Activated T-cell treated with anti-CD3 and anti-CD28 coated beads, Interleukin-2, amount 50 U/mL, for 48 hours (primary cell): ENCODE measurements at places on chromosomes 2 and 18.

DNA sequence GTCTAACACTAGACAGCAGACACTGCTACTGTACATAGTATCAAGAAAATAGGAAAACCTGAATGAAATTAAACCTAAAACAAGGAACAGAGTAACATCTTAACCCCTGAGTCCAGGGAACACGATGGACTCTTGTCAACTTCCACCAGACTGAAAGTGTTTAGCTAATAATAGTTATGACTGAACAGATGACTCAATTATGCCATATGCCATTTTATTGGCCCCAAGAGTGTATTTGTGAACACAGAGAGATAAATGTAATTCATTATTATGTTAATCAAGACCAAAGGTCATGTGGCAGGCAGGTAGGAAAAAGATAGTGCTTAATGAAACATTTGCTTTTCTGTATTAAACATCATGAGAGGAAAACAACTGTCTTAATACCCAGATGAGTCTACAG, 58.0 kb downstream of the NYAP2 start:
- no peak for DNase-seq

- no peak for DNase-seq
Measured at GRCh38 chr2:45171136-45171501, 161.9 kb upstream of the SIX2 start.

DNA sequence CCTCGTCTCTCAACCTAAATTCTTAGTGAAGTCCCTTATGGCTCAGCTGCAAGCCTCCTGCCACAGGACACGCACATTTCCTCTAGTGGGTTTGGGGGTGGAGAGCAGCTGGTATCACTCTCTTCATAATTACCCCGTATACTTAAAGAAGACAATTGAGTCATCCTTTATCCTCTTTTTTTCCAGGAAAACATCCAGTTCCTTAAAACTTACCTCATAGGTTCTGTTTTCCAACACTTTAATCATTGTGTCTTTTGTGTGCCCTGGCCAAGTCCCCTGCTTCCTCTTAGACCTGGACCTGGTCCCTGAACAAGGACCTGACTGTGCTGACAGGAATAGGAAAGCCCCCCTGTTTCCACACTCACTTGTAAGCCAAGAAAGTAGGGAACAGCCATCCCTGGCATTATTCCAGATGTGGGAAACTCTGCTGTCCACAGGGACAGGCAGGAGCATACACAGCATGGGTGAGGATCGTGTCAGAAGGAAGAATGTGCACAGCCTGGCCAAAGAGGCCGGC, 42.3 kb upstream of the MYO1B start:
- no peak for DNase-seq

- DNase-seq: peak; percentile 66
Measured at GRCh38 chr18:46073474-46074331, 1.6 kb upstream of the PSTPIP2 start.

DNA sequence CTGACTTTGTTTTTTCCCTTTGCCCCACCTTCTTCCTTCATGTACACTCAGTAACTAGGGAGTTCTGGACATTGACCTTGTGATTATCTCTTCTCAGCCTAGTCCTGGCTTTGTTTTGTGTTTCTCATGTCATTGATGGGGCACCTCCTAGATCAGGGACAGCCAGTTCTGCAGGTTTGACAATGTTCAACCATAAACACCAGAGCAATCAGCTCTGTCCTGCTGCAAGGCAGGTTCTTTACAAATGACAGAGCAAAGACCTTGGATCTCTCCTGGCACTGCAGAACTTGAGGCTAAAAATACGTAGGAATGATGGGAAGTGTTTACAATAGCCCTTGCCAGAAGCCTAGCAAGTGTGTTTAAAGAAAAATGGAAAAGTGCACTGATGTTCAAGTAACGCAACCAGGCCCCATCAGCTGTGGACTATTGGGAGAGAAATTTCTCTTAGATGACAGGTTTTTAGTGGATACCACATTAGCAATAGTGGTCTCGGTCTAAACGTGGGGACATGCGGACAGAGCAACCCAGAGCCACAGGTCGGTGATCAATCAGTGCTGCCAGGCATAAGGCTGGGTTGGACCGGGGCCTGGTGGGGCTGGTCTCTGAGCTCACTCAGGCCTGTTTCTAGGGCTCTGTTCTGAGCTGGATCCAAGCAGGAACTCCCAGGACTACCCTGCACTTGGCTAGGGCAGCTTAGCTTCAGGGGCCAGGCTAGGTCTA, 76.8 kb downstream of the SOWAHC start:
- no peak for DNase-seq

GRCh38 chr18:45122506-45122905, 441.8 kb downstream of the SETBP1 start:
- DNase-seq: no peak

GRCh38 chr2:40367032-40367431, 84.9 kb downstream of the SLC8A1 start:
- no peak for DNase-seq

GRCh38 chr2:122703676-122704075, 948.2 kb downstream of the TSN start:
- no peak for DNase-seq

DNA sequence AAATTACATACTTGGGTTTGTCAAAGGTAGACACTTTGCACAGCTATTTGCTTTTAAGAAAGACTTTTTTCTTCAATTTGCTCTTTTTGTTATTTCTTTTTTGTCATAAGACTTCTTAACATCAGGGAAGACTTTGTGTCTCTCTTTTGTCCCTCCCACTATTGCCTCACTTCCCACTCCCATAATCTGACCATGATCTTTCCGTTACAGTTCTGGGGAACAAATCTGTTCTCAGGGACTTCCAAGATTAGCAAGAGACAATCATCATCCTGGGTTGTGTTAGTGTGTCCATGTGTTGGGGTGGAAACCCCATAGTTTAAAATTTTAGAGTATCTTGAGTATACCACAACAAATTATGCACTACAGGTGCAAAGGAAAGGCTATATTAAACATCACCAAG, 75.3 kb downstream of the REV1 start:
- DNase-seq: no peak

- no peak for DNase-seq
Measured at GRCh38 chr2:47386551-47386950, 16.4 kb upstream of the MSH2 start.

GRCh38 chr2:39156846-39157245, 36.0 kb upstream of the SOS1 start:
- DNase-seq: no peak

GRCh38 chr18:57794951-57795728, 8.0 kb downstream of the ATP8B1 start:
- no peak for DNase-seq

GRCh38 chr2:239022437-239023260, 174.8 kb downstream of the TWIST2 start:
- no peak for DNase-seq

GRCh38 chr18:6564950-6565814, 150.5 kb upstream of the L3MBTL4 start:
- no peak for DNase-seq

GRCh38 chr2:216541505-216541904, 42.9 kb downstream of the RPL37A start:
- DNase-seq: no peak

- DNase-seq: peak; percentile 43
Measured at GRCh38 chr18:49031511-49032188, 80.9 kb upstream of the SMAD7 start.

DNA sequence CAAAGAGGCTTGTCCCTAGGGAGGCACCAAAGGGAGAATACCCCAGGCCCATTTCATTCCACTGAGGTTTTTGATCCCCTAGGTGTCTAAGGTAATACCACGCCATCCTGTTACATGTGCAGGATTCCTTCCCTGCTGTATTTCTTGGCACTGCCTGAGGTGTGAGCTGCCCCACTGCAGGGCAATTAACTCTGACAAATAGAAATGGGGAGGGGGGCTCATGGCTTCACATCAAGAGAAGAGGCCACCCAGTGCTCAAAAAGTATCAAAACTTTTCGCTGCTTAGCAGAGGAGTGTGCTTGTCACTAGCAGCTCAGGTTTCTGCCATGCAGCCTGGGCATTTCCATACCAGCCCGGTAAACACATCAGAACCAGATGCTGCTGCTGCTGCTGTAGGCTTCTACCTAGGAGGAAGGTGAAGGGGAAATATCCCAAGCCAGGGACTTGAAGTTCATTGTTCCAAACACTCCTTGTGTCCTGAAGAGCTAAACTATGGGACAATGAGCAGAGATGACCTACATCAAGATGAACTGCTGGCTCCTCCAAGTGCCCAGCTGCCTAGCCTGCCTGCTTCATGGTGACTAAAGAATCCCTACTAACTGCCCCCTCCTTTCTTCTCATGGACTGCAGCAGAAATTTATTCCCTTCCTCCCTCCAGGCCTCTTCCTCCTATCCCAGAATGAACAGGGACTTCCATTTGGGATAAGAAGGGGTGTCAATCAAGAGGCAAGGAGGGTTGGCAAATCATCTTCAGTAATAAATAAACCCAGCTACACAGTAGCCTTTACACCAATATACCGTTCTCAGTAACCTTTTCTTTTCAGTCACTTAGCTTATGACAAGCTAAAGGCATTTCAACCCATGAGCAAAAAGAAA, 16.4 kb downstream of the POU3F3 start:
- DNase-seq: no peak

DNA sequence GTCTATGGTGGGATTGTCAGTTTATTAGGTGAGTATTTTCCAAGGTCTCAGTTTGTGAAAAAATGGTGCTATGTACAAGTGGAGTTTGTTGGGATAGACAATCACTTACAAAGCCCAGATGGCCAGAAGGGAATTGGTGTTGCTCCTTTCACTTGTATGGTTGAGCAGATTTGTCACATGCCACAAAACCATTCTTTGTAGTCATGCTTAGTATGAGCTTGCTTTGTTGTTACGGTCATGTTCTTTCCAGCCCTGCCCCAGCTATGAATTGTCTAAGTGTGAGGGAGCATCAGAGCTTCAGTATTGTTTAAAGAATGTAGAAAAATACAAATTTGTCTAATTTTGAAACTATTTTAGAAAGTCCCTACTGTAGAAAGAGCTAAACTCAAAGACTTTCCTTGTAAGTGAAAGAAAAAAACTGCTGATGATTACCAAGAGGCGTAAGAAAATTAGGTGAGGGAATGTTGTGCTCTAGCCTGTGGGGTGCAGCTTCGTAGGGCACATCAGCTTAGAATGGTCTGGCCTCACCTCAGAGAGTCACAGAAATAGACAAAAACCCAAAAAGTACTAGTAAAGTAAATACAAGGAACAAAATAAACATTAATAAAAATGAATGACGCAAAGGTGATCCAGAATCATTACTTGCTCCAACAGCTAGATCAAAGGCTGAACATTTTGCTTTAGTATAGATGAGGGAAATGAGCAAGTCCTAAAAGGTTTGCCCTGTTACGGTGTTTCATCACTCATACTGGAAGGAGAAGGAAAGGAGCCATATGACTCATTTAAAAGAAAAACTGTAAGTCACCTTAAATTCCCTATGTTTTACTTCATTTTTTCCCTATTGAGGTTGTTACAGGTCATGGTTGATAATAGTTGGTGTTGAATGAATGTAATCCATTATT, 9.2 kb downstream of the TGIF1 start:
- no peak for DNase-seq

GRCh38 chr2:103809415-103809814, 1044.5 kb upstream of the POU3F3 start:
- DNase-seq: no peak

- no peak for DNase-seq
Measured at GRCh38 chr2:101930847-101931246, 60.9 kb upstream of the IL1R2 start.

GRCh38 chr2:119311371-119311770, 55.3 kb downstream of the C2orf76 start:
- no peak for DNase-seq

DNA sequence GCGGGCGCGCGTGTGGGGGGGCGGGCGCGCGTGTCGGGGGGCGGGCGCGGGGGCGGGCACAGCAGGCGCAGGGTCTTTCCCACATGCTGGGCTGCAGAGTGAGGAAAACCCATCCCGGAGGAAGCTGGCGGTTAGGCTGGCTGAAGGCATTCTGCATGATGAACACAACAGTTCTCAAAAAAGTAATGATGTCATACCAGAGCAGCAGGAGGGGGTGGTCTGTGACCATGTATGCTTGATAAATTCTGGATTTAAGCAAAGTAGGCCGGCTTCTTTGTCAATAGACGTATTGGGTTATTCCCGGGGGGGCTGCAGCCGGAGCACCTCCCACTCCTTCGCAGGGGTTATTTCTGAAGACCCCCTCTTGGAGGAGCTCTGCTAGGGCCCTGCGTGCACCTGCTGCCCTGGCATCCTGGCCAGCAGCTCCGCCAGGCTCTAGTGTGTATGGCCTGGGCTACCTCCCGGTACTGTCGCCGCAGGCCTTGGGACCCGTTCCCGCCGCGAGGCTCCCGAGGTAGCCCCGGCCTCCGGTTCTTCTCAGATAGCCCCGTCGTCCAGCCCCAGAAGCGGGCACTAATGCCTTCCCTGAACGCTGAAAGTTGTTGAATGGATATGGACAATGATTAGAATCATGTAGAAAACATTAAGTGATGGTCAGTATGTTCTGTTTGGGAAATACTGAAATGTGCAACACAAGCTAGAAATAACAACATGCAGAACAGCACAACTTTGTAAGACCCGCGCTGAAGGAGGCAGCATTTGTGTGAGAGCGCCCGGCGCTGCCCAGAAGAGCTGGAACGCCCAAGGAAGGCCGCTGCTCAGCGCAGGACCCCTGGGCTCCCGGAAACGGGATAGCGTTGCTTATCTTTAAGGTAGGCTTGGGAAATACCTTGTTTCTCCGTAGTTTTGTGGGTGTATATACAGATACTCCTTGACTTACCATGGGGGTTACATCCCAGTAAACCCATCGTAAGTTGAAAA, 101.4 kb upstream of the RAB6C start:
- peak; percentile 33 for DNase-seq

DNA sequence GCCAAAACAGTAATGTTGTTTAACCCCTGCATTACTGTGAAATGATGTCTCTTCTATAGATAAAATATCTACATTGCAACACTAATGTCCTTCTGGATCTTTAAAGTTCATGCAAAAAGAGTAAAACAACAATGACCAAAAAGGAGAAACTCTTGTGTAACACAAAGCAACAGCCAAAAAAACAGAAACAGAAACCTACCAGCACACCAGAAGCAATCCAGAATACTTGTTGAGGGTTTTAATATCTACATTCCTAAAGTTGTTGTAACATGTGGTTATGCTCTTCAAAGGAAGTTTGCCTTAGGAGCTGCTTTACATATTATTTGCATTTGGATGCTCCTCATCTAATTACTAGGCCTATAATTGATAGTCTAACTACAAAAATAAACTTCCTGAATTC, 157.2 kb downstream of the BABAM2 start:
- no peak for DNase-seq

DNA sequence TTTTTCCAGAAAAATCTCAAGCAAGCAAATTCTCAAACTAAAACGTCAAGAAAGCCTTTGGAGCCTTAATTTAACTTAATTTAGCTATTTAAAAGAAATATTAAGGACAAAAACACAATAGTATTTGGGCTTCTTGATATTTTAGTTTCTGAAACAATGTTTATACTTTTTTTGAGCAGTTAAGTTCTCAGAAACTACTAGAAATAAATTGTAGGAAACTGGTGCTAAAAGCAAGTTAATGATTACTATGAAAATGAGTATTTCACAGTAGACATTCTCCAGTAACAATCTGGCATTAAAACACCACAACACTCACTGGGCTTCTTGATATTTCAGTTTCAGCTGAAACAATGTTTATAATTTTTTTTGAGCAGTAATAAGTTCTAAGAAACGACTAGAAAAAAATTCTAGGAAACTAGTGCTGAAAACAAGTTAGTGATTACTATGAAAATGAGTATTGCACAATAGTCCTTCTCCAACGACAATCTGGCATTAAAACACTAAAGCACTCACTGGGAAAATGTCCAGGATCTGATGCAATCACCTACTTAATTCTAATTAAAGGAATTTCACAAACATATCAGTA, 45.1 kb downstream of the TRAK2 start:
- DNase-seq: no peak

- no peak for DNase-seq
Measured at GRCh38 chr18:34223164-34223892, 1.4 kb downstream of the NOL4 start.

GRCh38 chr2:217475791-217476190, 527.0 kb downstream of the TNS1 start:
- DNase-seq: no peak
